ENCODE measurements at places on chromosomes 4 and X.
A peak's percentile ranks its signal among the peaks of the same experiment; 100 is the strongest.

- DNase-seq: no peak
These were observed 111.6 kb downstream of the MAGEE2 start for GRCh38 chrX:75673468-75673867.

- no peak for DNase-seq
These were observed 84.3 kb downstream of the TRAM1L1 start for GRCh38 chr4:117001077-117001476.

GRCh38 chr4:72084587-72085011, 52.8 kb downstream of the NPFFR2 start:
- no peak for DNase-seq

GRCh38 chr4:150586162-150586810, 4.3 kb downstream of the MAB21L2 start:
- no peak for DNase-seq

GRCh38 chrX:66110112-66110511, 53.9 kb upstream of the HEPH start:
- peak; percentile 27 for DNase-seq

GRCh38 chrX:23745786-23746185, 2.7 kb upstream of the ACOT9 start:
- DNase-seq: no peak

DNA sequence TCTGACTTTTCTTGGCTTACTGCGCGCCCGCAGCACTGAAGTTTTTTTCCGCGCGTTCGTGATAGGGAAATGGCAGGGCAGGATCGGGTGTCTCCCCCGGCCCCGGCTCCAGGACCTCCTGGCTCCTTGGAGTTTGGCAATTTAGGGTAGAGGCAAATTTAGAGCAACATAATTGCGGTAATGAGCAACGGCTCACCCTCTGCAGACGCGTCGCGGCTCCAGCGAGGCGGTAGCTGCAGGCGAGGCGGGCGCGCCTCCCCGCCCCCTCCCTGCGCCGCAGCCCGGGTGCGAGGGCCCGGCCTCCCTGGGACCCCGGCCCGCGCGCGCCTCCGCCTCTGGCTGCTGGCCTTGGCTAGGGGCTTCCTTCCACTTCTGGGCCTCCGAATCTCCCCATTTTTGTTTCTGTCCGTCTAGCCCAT, 6.2 kb downstream of the MSX1 start:
- no peak for DNase-seq

DNA sequence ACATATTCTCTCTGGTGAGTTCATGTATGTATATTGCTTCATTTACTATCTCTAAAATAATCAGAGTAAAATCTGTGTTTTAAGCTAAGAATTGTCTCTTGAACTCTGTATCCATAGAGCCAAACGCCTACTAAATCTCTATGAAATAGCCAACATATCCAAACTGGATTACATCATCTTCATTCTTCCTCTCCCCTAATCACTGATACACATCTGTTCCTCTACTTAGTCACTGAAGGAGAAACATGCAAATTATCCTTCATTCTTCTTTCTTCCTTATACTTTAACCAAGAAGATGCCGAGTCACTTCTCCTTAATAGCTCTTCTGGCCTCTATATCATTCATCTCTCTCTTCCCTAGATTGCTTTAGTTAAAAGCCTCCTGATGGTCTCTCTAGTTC, 630.4 kb upstream of the FTHL17 start:
- DNase-seq: no peak

DNA sequence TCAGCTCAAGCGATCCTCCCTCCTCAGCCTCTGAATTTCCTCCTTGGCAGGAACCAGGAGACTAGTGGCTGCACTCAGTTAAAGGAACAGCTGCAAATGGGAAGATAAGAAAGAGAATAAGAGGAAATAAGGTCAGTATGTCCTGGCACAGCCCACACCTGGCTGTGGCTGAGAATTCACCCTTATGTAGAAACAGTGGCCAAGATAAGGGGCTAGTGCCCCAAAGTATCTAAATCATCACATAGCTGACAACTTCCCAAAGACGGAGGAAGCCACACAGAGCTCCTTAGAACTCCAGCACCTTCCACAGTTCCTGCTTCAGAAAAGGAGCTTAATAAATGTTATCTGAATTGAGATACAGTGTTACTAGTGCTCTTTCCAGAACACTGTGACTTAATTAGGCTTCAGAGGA, 2.3 kb upstream of the CHIC2 start:
- DNase-seq: no peak

GRCh38 chrX:134746410-134746785, 88.1 kb upstream of the PLAC1 start:
- DNase-seq: no peak

- DNase-seq: no peak
These were observed 632.2 kb downstream of the PCDH19 start for GRCh38 chrX:99777912-99778311.
